ENCODE measurements at places on chromosomes 5 and 9.

- DNase-seq = no peak
Observed at GRCh38 chr9:119998614-119999013, 581.4 kb downstream of the CDK5RAP2 start.

GRCh38 chr5:176994460-176995121, 12.0 kb downstream of the UIMC1 start:
- no peak for DNase-seq

GRCh38 chr9:78296201-78296892, 578 bp upstream of the PSAT1 start:
- DNase-seq = peak; percentile 15

DNA sequence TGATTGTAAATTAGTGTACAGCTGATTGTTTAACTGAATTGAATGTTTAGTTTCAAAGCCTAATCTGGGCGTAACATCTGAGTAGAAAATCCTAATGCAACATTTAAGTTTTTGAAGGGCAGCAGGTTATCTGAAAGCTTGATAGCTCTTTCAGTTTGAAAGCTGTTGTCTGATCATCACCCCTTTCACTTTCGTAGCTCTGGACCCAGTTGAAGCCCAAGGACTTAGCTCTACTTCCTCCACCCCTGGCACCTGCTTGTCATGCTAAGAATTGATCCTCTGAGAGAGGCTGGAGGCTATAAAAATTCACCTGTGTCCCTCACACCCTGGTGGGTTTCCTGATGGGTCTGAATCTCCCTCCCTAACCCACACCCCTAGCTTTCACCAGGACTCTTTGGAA, 86.0 kb downstream of the ZFAND5 start:
- DNase-seq = no peak

- peak; percentile 81 for DNase-seq
Observed at GRCh38 chr9:98056269-98057137, at the start of gene NANS. TSS of gene NANS (plus strand) at chr9:98056732. CDS start at chr9:98056809, 77 bp downstream.

- no peak for DNase-seq
Observed at GRCh38 chr5:143329843-143330242, 73.6 kb downstream of the NR3C1 start.

DNA sequence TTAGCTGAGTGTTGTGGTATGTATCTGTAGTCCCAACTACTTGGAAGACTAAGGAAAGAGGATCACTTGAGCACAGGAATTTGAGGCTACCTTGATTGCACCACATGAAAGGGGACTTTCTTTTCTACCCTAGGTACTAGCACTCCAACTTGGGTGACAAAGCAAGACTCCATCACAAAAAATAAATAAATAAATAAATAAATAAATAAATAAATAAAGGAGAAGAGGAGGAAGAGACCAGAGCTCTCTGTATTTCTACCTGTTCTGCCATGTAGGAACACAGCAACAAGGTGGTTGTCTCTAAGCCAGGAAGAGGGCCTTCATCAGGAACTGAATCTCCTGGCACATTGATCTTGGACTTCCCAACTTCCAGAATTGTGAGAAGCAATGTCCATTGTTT, 118.6 kb downstream of the HMHB1 start:
- no peak for DNase-seq

DNA sequence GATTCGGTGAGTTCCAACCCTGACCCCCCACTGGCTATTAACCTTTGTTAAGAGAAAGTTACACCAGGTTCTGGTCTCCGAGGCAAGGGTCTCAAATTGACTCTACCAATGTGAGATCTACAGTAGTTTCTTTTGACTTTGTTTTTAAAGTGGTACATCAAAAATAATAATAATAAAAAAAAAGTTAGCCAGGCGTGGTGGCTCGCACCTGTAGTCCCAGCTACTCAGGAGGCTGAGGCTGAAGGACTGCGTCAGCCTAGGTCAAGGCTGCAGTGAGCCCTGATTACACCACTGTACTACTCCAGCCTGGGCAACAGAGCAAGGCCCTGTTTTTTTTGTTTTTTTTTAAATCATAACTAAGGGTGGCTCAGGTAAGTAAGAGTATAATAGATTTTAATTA, 1.0 kb upstream of the KLF9 start:
- DNase-seq = no peak

GRCh38 chr5:72281430-72281763, 38.6 kb downstream of the MRPS27 start:
- no peak for DNase-seq

DNA sequence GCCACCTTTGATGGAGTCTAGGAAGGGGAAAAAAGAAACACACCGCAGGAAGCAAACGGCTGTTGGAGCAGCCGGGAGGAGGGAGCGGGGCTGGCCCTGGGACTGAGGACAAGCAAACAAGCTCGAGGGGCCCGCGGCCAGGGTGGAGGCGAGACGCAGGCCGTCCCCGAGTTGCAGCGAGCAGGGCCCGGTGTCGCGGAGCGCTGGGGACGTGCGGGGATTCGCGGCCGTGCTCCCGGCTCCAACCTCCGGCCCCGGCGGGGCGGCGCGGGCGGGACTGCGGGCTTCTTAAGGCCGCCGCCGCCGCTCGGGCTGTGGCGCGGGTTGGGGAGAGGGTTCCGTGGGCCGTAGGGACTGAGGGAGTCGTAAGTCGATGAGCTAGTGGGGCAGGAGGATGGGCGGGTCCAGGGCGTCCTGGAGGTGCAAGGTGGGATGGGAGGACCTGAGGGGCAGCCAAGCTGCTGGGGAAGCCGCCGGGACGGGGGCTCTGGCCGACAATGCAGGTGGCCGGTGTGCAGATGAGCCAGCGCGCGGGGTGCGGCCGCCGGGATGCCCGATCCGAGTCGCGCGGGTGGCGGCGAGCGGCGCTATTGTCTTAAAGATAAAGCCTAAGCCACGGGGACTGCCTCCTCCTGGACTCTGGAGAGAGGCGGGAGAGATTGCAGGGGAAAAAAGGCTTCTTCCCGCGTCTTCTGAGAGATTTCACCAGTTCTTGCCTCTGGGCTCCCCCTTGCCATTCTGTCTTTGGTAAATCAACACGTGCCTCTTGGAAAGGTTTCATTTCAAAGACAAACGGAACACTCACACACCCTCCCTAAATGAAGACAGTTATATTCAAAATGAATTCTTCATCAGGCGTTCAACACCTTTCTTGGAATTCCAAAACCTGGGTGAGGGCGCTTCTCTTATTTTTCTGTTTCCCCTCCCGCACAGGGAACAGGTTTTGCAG, 1.6 kb upstream of the HAPLN1 start:
- no peak for DNase-seq

DNA sequence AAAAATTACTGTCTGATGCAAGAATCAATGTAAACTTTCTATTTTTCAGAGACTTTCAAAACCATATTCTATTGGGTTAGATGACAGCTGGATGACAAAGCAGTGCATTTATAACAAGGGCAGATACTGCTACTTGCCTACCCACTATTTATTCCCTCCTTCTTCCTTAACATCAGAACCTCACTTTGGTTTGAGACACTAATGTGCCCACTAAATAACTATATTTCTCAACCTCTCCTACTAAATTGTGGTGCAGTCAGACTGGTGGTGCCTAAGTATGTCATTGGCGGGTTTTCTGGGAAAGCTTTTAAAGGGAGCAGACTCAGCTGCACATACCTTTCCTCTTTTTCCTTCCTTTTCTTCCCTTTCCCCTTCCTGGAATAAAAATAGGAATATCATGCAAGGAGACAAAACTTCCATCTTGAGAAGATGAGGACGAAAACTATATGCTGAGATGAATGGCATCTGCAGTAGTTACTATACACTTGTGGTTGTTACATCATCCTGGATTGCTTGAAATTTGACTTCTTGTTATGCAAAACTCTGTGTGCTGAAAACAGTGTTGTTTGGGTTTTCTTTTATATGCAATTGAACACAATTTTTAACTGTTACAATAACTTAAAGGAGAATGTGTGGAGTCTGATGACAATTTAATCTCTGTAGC, 43.8 kb downstream of the PRR16 start:
- DNase-seq = no peak

GRCh38 chr5:78718824-78719223, 70.3 kb upstream of the LHFPL2 start:
- DNase-seq = no peak

GRCh38 chr5:174990909-174991308, 266.5 kb downstream of the MSX2 start:
- no peak for DNase-seq

GRCh38 chr9:126671381-126671831, 57.7 kb downstream of the LMX1B start:
- DNase-seq = no peak

DNA sequence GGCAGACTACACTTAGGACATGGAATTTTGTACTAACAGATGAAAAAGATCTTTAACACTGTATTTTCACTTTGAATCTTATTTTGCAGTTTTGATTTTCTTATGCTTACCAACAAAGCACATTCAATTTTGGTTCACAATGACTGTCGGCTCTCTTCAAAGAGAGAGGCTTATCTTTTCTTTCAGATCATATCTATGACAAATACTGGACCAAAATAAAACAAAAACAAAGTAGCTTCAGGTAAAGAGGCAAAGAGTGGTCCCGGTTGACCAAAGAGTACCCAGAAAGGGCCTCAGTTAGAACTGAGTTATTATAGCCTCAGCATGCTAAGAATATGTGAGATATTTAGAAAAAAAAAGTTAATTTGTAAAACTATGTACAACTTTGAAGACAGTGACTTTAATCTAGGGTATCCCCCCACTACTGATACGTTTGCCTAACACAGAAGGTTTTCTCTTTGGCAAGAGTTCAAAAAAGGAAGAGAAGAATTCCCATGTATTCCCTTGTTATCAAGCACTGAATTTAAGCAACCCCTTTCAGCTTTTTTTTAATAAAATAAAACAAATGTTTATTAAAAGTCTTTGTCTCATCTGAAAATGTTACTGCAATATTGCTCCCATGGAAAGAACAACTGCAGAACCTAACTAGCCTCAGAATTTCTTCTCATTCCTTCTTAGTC, 50.5 kb downstream of the NR6A1 start:
- no peak for DNase-seq

GRCh38 chr5:115342590-115343377, 46.3 kb upstream of the CCDC112 start:
- DNase-seq = no peak

- no peak for DNase-seq
Observed at GRCh38 chr5:179258922-179259730, 86.1 kb downstream of the ADAMTS2 start.

DNA sequence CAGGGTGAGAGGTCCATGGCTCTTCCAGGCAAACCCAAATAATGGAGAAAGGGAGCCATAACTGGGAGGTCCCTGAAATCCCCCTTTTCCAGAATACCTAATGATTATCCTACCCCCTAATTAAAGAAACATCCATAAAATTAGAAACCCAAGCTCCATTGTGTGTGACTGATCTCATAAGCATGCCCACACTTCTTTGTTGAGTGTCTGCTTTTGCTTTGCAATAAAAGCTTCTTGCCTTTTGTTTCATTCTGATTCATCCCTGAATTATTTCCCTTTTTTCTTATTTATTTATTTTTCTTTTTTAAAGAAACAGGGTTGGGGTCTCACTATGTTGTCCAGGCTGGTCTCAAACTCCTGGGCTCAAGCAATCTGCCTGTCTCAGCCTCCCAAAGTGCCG, 33.1 kb downstream of the BTF3 start:
- DNase-seq = no peak

- DNase-seq = no peak
Observed at GRCh38 chr9:33818847-33819500, 2.0 kb downstream of the UBE2R2 start.

DNA sequence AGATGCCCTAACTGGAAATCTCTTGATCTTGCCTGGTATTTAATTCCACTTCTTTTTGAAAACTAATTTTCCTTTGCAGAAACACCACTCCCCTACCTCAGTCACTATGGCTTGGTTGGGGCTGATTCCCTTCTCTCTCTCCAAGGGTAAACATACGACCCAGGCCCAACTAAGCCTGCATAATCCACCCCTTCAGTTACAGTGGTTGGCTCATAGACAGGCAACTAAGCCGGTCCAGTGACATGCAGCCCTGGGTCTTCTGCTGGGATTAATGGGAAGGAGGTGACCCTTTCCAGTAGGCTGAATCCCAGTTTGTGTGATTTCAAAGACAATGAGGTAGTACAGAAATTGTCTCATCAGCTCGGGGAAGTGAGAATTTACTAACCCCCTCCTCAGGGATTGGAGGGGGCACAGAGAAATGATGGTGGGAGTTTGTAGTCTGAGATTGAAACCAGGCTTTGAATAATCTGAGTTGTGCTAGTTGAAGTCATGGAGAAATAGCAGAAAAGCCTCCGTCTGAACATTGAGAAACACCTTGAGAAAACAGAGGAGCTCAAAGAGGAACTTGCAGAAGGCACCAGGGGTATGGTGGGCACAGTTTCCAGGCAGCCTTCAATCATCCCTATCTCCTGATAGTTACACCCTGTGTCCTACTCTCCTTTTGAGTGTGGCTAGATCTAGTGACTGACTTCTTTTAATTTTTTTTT, 148.9 kb downstream of the GCNT1 start:
- DNase-seq = no peak

- DNase-seq = no peak
Observed at GRCh38 chr5:147989994-147990393, 73.8 kb upstream of the SPINK5 start.

DNA sequence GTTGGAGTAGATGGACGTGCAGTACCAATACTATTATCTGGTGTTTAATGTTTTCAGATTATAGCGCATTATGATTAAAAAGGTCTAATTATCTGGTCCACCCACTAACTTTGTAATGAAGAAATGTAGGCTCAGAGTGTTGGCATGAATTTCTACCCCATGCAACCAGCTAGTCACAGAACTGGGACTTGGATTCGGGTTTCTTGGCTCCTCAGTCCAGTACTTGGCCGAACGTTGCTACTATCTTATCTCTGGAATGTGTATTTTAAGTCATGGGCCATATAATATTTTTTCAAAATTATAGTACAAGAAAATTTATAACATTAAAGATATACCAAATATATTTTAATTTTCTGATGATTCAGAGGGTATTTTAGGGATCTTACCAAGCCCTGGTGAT, 657.5 kb upstream of the DMAC1 start:
- no peak for DNase-seq

- DNase-seq = no peak
Observed at GRCh38 chr5:126753227-126753626, 23.7 kb upstream of the LMNB1 start.

GRCh38 chr5:82156874-82157273, 121.3 kb downstream of the RPS23 start:
- DNase-seq = no peak

GRCh38 chr5:62931153-62931950, 352.7 kb downstream of the LRRC70 start:
- DNase-seq = no peak

- DNase-seq = no peak
Observed at GRCh38 chr5:93925321-93925720, 183.9 kb upstream of the POU5F2 start.

DNA sequence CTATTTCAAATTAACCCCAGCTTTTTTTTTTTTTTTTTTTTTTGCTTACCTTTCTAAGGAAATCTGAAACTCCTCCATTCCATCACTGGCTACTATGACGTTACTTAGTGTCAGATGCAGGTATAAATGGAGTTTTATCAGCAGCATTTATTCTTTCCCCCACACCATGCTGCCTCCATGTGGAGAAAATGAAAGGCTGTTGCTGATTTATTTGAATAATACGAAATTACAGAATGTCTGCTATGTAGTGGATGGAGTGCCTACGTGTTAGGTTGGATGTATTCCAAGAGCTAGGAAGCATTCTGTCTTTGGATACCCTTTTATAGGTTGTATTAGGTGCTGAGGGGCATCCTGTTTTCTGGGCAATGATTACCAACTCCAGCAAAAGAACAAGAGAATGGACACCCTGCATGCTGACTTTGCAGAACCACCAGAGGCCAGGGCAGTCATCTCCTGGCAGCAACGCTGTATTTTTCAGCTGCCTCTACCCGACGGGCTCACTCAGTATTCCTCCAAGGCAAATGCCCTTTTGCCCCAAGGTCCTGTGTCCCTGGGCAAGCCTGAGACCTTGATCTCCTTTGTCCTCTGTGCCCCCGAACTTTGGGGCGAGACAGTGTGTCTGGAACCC, 199.5 kb downstream of the ALDH1A1 start:
- DNase-seq = no peak
